ENCODE measurements at places on chromosomes 1 and 21.

GRCh38 chr1:183038913-183039312, 15.7 kb downstream of the LAMC1 start:
- DNase-seq, result no peak

DNA sequence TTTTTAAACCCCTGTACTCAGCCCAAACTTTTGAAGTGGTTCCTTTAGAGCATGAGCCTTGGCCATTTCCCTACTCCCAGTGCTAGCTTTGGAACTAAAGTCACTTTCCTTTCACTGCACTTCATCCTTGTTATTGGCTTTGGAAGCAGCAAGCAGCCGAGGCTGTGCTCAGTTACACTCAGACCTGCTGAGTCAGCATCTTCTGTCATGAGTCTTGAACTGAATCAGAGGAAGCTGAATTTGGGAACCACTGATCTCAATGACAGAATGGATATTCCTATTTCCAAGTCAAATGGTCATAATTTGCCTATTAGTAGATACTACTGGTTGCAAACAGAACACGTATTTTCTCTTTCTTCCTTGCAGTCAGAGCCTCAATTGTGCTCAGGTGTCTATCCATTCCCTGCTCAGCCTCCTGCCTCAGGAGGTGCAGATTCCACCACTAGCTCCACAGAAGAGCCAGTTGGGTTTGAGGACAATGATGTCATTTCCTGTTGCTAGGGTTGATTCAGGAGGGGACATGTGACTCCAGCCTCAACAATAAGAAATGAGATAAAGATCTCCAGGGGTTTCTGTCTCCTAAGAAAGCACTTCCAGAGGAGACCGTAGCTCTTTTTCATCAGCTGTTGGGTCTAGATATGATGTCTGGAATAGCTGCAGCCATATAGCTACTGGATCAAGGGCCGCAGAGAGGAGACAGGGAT, 44.9 kb upstream of the NTPCR start:
- DNase-seq, result peak; percentile 73

DNA sequence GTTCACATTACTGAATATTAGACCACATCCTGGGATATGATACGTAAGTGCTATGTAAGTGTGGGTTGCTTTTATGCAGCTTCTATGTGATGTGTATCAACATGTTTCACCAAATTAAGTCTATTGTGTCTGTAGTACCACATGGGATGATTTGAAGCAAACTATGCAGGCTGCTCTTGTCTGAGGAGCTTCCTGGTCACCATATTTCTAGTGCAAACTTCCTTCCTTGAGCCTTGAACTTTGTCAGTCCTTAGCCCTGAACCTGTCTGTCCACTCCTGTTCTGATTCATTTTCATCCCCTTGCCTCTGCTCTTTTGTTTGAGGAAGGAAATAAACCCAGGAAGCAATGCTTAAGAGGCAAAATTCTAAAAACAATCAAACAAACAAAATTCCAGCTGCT, 117.5 kb upstream of the VANGL1 start:
- DNase-seq, result no peak

DNA sequence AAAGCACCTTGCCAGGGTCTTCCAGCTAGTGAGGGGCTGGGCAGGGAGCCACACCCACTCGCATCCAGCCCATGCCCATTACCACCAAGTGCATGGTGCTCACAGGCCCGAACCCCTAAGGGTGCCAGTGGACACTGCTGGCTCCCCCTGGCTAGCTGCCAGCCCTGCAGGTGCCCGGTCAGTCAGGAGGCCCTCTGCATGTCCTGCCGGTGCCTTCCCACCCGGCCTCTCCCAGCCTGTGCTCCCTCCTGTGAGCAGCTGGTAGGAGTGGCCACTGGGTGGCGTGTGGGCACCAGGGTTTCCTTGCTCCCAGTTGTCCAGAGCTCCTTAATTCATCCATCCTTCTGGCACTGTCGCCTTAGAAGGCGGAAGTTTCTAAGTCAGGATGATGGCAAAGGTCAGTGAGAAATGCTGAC, 33.4 kb downstream of the QSOX1 start:
- no peak for DNase-seq

DNA sequence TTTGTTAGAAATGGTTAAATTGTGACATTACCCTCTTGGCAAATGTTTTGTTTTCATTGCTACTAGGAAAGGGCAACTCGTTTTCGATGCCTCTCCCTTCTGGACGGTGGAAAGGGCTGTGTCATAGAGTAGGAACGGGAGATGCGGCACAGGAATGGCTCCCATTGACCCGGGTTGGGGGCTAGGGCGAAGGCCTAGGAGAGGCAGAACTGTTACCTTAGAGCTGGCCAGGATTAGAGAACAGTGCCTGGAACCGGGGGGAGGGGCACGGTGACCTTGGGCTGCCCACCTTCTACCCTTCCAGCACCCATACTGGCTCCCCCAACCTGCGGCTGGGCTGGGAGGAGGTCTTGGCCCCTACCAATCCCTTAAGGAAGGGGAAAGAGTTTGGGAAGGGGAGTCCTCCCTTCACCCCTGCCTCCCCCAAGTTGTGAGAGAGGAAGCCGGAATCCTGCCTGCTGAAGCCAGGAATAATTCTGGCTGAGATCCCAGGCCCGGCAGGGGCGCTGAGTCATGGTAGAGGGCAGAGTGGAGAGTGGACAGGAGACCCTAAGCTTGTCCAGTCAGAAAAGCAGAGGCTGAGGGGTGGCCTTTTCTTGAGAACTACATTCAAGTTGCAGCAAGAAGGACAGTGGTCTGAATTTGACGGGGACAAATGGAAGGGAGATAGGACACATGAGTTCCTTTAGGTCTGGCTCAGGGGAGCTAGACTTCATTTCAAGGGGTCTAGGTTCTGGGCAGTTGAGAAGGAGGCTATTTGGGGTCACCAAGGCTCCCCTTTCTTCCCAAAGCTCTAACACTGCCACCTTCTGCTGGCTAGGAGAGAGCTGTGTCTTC, 8.2 kb downstream of the LMNA start:
- DNase-seq, result no peak

DNA sequence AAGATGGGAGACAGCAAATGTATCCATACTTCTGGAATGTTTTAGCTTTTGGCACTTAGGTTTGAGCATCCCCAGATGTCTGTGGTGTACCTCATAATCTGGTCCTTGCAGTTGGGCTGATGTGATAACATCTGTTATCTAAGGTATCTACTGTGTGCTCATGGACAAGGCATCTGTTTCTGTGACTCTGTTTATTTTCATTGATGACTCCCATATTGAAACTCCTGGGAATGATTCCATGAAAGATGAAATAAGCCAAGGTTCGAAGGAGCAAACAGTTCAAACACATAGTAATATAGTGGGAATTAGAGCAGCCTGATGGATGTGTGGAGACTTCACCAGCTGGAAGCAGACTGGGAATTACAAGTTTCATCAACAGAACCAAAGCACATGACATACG, 20.7 kb upstream of the TRIM45 start:
- DNase-seq, result no peak

DNA sequence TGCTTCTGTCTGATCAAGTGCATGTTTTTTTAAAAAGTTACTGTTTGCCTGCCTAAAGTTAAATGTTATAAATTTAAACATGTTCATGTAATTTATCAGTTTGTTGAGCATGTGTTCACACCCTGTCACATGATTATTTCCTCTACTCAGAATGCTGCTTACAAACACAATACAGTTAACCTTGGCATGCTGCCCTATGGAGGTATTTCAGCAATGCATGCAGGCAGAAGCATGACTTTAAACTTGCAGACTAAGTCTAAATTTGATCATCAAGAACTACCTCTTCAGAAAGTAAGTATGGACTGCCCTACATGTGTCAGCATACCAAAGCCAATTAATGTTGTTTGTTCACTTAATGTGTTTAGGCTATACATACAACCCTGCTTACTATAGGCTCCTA, 161.6 kb downstream of the LRRC40 start:
- DNase-seq, result no peak

GRCh38 chr1:159598196-159598595, 10.6 kb downstream of the APCS start:
- no peak for DNase-seq

GRCh38 chr1:23936481-23937176, 23.0 kb upstream of the PNRC2 start:
- DNase-seq, result no peak

DNA sequence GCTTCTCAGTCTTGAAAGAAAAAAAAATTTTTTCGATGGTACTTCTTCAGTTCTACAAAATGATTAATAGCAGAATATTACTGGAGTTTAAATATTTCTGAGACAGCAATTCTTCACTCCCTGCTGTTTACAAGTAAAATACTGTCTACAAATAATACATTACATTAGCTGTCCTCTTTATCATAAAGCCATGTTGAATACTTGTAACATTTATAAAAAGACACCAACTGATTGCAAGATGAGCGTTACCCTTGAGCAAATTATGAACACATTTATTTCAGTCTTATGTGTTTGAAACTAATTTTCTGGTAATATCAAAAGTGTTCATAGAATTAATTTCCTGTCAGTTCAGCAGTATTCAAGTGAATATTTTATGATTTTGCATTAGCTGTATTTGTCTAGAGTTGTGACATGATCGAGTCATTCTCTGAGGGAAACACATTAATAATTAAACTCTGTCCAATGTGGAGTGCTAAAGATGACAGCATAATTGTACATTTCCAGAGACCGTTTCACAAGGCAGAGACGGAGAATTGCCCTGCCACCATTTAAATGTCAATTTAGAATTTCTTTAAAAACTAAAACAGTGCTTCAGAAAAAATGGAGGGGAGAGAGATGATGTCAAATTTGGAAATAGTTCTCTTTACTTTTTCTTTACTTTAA, 1359.0 kb upstream of the ADGRL4 start:
- DNase-seq, result no peak

GRCh38 chr1:65310078-65310587, 790 bp downstream of the DNAJC6 start:
- DNase-seq, result no peak

GRCh38 chr1:41041614-41042270, 20.2 kb upstream of the SLFNL1 start:
- DNase-seq, result peak; percentile 38

- DNase-seq, result no peak
Measured at GRCh38 chr21:42016364-42016985, 6.3 kb upstream of the ZBTB21 start.

DNA sequence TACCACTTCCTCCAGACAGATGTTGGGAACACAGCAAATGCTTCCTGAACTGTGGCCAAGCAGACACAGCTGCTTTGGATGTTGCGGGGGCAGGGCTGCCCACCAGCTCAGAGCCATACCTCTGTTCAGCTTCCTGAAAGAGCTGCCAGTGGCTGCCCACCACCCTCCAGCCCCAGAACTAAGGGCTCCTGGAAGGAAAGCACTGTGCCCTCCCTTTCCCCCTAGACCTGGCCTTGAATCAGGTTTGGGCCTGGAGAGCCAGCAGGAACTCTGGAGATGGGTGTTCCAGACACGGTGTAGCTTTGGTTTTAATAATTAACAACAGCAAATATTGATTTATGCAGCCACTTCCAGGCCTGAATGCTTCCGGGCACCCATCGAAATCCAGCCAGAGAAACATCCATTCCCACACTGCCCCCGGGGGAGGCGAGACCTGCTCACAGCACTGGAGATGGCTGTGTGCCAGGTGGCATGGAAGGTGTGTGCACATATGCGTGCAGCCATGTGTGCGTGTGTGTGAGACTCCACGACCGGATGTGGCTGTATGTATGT, 45.7 kb downstream of the RAP1GAP start:
- DNase-seq, result no peak

GRCh38 chr1:165933446-165934170, 106.2 kb downstream of the UCK2 start:
- DNase-seq, result no peak

- DNase-seq, result no peak
Measured at GRCh38 chr1:91804546-91805023, 81.4 kb downstream of the TGFBR3 start.

- peak; percentile 21 for DNase-seq
Measured at GRCh38 chr1:175154629-175155472, 37.7 kb downstream of the KIAA0040 start.

DNA sequence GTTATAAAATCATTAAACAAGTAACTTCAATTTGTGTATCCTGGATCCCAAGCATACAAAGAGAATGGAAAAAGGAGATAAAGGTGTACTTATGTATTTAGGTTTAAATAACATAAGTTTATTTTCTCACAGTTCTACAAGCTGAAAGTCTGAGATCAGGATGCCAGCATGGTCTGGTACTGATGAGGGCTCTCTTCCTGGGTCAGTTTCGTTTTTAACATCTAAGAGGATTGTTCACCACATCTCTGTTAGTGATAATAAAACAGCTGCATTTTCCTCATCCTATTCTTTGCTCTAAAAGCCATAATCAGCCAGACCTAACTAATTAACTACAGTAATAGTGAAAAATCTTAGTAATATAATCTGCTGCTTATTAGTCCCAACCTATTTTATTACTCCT, 5.2 kb downstream of the EGLN1 start:
- no peak for DNase-seq

GRCh38 chr1:212671342-212672031, 28.2 kb downstream of the BATF3 start:
- peak; percentile 97 for DNase-seq

DNA sequence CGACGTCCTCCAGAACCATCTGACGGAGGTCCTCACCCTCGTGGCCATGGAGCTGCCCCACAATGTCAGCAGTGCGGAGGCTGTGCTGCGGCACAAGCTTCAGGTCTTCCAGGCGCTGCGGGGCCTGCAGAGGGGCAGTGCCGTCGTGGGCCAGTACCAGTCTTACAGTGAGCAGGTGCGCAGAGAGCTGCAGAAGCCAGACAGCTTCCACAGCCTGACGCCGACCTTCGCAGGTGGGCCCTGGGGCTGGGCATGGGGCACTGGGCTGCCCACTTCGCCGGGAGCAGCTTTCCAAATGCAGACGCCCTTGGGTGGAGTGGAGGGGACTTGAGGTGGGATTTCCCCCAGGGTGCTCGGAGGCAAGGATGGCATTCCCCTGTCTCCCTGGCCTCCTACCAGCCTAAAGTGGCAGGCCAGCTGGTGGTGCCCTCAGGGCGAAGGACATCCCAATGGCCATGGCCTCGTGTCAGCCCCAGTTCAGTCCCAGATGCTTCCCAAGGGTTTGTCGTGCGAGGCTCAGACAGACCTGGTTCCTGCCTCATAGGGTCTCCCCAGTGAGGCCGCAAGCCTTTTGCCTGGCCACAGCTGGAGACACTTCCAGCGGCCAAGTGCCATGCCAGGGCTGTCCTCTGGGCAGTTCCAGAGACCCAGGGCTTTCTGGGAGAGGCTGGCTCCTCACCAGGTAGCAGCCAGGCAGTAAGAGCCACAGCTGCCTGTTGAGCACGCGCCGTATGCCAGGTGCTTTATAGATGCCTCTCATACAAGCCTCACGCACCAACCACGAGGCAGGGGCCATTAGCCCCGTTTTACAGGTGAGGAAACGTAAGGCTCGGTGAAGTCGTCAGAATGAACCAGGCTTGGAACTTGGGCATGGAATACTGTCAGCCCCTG, 27.8 kb downstream of the H6PD start:
- no peak for DNase-seq

All from inflammatory macrophage treated with lipopolysaccharide for 1 hour (primary cell).